ENCODE measurements at places on chromosomes 3 and 15.

- DNase-seq, result no peak
These were observed 10.9 kb upstream of the DLL4 start for GRCh38 chr15:40918146-40918798.

GRCh38 chr15:95288626-95289025, 1041.9 kb upstream of the NR2F2 start:
- no peak for DNase-seq

DNA sequence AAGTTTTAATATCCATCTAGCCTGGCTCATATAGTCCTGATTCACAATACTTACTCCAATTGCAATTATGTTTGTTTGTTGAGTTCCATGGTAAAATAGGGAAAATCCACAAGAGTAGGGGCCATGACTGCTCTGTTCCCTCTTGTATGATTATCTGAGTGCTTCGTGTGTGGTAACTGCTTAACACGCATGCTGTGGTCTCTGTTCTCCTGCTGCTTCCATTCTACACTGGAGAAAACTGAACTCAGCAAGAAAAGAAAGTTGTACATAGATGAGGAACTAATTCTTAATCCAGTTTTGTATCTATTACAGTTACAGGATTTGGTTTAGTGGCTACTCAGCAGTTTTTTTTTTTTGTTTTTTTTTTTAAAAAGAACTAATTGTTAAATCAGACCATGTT, 223.0 kb upstream of the SATB1 start:
- no peak for DNase-seq

GRCh38 chr15:93046721-93047120, 42.3 kb downstream of the RGMA start:
- no peak for DNase-seq

DNA sequence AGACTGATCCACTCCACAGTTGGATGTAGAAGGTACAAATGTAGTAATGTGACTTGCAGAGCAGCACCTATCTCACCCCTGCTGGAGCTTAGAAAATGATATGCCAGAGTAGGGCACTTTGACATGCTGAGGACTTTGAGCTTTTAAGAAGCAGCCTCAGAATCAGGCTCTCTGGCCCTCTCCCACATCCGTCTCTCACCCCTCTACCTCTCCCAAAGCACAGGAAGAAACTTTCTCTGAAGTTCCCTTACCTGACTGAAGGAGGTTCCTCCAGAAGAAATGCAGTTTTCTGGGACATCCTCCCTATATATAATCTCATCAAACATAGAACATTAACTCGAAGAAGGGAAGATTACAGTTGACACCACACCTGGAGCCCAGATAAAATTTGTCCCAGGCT, 98.4 kb upstream of the PEX5L start:
- no peak for DNase-seq

DNA sequence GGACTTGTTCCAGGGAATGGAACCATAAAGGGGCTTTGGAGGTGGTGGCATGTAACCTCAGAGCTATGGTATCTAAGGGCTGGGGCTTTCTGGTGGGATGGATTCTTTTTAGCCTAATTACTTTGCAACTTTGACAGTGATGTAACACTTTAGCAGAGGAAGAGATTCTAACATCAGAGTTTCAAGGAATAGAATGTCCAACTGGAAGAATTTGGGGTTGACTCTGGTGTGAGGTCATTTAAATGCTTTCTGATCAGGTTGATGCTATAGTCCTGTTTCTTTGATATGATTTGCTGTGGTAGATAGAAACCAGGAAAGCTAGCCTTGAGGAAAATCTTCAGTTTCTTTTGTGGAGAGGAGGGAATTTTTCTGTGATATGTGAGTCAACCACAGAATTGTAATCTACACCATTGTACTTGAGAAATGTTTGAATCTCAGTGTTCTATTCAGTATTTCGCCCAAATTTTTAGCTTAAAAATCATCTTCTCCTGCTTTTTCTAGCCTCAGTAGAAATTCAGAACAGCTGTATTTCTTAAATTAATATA, 40.0 kb downstream of the ATP2C1 start:
- DNase-seq, result no peak

DNA sequence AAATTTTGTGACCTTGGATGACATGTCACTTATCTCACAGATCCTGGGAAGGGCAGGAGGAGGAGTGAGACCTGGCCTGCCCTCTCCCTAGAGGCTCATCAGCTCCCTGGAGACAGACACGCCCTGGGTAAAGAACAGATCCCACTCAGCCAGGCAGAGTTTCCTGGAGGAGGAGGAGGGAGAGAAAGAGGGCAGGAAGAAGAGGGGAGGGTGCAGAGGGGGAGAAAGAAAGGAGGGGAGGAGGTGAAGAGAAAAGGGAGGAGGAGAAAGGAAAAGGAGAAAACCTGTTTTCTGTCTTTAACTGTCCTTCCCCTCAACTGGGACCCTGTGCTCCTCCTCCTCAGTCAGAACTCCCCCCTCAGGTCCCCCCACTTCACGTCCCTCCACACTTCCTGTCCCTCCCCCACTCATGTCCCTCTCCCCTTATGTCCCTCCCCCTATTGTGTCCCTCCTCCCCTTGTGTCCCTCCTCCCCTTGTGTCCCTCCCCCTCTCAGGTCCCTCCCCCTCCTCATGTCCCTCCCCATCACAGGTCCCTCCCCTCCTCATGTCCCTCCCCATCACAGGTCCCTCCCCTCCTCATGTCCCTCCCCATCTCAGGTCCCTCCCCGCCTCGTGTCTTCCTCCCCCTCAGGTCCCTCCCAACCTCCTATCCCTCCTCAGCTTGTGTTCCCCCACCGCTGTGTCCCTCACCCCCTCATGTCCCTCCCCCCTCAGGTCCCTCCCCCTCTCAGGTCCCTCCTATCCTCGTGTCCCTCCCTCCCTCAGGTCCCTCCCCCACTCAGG, 52.3 kb upstream of the CGNL1 start:
- no peak for DNase-seq

DNA sequence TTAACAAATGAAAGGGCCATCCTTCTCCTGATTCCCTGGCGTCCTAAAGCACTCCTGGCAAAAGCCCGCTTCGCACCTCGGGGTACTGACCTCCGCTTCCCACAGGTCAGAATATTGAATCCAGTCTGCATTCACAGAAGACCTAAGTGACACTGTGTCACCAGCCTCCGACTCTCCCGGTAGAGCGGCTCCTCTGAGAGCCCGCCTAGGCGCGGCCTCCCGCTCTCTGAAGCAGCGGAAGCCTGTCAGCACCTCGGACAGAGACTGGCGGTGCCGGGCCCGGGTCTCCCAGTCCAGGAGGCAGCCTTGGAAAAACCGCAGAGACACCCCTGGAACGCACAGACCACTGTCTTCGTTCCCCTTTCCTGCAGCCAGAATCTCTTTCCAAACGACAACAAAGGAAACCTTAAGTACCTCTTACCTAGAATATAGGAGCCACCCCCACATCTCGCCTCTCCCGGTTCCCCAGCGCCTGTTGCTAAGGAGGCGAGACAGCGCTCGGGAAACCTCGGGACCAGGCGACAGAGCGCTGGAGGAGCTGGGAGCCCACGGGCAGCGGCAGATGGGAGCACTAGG, 1.2 kb downstream of the GABRB3 start:
- peak; percentile 67 for DNase-seq

DNA sequence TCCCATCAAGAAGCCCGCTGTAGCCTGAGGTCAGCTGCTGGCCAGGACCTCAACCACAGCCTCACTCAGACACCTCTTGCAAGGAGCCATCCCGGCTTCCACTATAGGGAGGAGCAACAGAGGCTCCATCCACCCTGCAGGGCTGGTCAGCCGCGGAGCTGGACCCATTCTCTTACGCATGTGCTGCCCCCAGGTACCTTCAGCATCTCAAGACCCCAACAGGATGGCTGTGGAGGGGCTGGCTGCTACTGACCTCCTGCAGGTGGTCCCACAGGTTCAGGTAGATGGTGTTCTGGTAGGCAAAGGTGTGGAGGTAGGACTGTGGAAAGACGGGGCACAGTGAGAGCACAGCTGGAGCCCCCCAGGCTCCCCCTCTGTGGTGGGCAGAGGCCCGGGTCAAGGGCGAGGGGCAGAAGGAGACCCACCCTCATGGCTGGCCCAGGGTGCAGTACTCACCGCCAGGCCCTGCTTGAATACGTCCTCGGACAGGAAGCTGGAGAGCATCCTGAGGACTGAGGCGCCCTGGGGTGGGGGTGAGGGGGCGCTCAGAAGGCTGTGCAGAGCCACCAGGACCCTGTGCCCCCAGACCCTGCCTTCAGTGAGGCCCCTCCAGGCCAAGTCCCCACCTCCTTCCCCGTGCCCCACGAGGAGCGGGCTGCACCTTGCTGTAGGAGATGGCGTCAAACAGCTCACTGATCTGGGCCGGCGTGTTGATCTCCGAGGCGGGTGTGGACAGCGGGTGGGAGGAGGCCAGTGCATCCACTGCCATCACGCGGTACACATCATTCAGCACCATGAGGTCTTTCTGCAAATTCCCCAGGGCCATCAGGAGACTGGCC, 11.4 kb downstream of the ANPEP start:
- DNase-seq, result no peak

DNA sequence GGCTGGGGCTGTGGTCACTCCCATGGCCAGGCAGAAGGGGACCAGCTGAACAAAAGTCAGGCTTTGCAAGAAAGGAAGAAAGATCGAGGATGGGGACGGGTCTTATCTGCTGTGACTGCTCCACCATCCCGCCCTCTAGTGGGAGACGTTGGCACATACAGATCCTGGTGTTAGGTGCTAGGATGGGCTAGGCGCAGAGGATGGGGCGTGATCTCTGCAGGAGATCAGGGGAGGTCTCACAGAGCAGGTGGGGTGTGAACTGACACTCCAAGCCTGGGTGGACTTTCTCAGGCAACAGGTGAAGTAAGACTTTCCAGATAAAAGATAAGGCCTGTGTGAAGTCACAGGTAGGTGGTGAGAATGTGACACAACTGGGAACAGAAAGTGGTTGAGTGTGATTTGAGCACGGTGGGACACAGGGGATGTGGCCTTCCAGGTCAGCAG, 141.9 kb upstream of the SMAD3 start:
- no peak for DNase-seq

DNA sequence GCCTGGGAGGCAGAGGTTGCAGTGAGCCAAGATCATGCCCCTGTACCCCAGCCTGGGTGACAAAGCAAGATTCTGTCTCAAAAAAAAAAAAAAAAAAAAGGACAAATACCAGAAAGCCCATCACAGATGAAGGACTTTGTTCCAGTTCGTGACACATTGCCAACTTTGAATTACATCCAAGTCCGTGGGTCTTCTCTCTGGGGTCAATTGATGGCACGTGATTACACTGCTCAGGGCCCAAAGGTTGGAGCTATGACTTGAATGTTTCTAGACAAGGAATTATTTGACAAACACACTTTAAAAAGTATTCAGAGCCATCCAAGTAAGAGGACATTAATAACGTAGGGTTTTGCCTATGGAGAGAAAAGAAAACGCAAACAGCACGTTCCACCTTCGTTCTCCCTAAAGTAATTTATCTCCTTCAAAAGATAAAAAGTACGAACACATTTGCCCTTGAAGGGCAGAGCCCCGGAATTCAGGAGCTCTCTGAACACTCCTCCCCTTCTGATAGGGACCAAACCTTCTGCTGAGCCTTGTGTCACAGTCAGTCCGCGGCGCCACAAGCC, 31.3 kb upstream of the ST3GAL6 start:
- DNase-seq, result no peak

- DNase-seq, result no peak
These were observed 3.7 kb upstream of the CPA3 start for GRCh38 chr3:148861277-148861869.

- no peak for DNase-seq
These were observed 2.7 kb downstream of the ZNF654 start for GRCh38 chr3:88061746-88062145.

GRCh38 chr3:34619990-34620389, 821.6 kb downstream of the PDCD6IP start:
- DNase-seq, result no peak

DNA sequence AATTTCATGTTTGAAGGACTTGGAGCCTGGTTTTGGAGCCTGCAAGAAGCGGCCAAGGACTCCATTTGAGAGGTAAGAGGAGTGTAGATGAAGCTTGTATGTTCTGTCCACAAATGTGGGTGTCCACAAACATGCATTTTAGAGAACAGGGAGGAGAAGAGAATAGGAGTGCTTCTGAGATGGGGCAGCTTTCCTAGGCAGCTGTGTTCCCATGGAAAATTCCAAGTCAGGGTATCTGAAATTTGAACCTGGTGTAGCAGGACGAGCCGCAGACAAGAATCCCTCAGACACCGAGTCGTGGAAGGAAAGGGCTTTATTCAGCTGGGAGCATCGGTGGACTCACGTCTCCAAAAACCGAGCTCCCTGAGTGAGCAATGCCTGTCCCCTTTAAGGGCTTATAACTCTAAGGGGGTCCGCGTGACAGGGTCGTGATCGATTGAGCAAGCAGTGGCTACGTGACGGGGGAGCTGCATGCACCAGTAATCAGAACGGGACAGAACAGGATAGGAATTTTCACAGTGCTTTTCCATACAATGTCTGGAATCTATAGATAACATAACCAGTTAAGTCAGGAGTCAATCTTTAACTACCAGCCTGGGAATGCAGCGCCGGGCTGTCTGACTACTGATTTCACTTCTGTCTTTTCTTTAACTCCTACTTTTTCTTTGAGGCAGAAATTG, 71.4 kb upstream of the WDR72 start:
- no peak for DNase-seq

DNA sequence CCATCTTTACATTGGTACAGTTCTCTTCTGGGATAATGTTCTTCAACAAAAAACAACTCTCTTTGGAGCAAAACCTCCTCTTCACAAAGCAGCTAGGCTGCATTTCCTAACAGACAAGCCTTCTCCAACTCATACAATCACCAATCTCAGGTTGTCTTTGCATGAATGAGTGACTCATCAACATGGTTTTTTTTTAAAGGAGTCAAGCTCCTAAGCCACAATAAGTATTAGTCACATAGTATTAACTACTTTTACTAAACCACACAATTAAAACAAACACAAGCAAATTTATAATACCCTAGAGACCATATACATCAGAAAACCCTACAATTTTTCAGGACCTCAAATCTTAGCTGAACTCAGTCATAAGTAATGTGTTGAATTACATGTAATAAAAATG, 137.4 kb downstream of the TBC1D5 start:
- no peak for DNase-seq

DNA sequence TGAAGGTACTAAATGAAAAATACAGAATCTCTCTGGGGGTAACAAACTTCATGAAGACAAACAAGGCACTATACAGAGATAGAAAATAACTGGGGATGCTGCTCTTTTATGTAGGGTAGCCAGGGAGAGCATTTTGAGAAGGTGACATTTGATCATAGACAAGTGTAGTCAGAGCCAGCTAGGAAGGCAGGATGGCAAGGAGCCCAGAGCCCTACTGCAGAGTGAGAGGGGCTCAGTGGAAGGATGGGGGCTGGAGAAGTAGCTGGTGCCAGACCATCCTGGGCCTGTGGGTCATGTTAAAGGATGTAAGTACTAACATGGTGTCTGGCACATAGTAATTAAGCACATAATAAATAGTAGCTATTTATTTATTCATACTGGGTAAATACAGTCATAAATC, 133.6 kb downstream of the MEIS2 start:
- no peak for DNase-seq

DNA sequence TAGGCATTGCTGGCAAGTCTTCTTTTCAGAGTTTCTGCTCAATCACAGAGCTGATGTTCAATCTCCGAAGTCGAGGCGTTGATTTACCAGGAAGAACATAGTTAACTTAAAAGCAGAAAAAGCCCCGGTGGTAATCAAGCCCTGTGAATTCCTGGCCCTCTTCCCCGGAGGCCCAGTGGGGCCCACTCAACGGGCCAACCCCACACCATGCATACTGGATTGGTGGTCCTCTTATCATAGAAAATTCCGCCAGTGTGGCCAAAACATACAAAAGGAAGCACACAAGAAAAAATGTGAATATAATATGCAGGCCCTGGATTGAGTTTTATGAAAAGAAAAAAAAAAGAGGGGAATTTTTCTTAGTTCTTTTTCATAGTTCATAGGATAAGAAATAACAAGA, 873.0 kb upstream of the NR2F2 start:
- no peak for DNase-seq

All from upper lobe of right lung (tissue), 1 donor.